ENCODE measurements at places on chromosomes 13 and 19. TPM values are rescaled to one million over a fixed set of nuclear protein-coding genes. Genes with fewer than 3 reads are reported as not detected.

- no peak for DNase-seq
Measured at GRCh38 chr13:26923824-26924605, 163.4 kb upstream of the GPR12 start.

GRCh38 chr13:65453982-65454381, 1776.2 kb downstream of the PCDH9 start:
- DNase-seq: no peak

GRCh38 chr13:106515635-106516254, 19.7 kb downstream of the EFNB2 start:
- no peak for DNase-seq

- no peak for DNase-seq
Measured at GRCh38 chr13:20360835-20361412, 128.8 kb upstream of the GJB6 start.

GRCh38 chr13:99307648-99308339, 595 bp upstream of the GPR183 start:
- DNase-seq: no peak

Gene DMKN
- total RNA-seq: 208 TPM

Gene TEX26
- not detected for total RNA-seq

DNA sequence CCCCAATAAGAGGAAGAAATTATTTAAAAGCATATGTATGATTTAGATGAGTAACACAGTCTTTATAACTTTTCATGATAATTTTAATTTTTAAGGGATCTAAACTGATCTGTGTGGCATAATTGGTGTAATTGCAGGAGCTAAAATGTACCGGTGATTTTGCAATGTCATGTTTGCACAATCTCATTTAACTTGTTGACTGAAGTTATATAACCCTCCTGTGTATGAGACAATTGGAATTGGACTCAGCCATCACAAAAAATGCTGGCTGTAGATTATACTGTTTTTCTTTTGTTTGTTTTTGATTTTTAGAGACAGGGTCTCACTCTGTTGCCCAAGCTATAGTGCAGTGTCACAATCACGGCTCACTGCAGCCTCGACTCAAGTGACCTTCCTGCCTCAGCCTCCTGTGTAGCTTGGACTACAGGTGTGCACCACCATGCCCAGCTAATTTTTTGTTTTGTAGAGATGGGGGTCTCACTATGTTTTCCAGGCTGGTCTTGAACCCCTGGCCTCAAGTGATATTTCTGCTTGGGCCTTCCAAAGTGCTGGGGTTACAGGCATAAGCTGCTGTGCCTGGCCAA, 26.1 kb downstream of the FGF9 start:
- DNase-seq: no peak

GRCh38 chr19:2462635-2463421, 6.1 kb upstream of the LMNB2 start:
- peak; percentile 99 for DNase-seq

Gene HSPH1
- 61.7 TPM for total RNA-seq

DNA sequence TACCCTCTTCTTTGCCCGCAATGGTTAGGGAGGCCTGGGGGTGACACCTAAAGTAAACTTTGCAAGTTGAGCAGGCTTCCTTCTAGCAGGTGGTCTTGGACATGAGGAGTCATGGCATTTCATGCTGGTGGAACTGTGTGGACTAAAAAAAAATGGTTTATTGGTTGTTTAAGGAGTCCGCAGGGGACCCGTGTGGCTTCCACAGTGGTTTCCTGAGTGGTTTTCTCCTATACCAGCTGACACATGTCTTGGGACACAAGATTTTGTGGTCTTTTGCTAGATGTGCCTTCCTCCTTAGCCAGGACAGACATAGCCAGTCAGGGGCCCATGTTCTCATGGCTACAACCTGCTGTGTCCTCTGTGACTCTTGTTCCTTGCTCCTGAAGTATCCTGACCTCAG, 1.5 kb downstream of the ZNF543 start:
- DNase-seq: no peak

DNA sequence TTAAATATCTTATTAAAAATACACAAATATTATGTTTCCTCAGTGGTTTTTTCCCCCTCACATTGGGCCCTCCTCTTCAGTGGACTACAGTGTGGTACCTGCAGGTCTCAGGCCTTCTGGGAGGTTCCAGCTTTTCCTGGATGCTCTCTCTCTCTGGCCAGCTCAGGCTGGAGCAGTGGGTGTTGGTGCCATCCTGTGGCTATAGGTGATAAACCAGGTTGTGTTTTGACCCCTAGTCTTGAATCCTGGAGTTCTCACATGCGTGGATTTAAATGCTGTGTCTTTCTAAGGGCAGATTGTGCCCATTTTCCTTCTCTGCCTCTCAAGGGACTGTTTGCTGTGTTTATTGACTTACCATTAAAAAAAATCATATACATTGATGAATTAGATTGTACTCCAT, 41.2 kb upstream of the ZNF527 start:
- peak; percentile 25 for DNase-seq

Gene CASP14
- total RNA-seq: not detected

DNA sequence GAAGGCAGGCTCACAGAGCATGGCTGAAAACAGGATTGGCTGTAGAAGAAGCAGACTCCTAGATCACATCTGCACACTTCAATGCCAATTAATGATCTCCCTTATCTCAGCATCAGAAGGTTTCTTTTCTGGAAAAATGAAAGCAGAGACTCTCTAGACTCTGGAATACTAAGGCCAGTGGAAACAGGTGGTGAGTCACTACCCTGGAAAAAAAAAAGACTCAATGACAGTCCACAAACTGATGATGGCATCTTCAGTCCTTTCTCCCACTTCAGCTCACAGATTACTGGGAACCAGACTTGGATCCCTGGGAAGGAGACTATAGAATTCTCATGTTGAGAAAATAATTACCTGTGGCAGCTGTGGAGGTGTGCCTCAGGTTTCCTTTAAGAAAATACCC, 47.5 kb upstream of the MBNL2 start:
- no peak for DNase-seq
